Heart right ventricle (tissue), 16 donors: ENCODE measurements at places on chromosomes 4 and X.

- H3K4me3 ChIP-seq = no peak overlapping the region
- no peak for DNase-seq
- no peaks in the 10 kb centered on the region for H3K4me1 ChIP-seq
- no peaks in the 10 kb centered on the region for H3K36me3 ChIP-seq
Measured at GRCh38 chr4:182320092-182320491, 76.9 kb downstream of the TENM3 start.

DNA sequence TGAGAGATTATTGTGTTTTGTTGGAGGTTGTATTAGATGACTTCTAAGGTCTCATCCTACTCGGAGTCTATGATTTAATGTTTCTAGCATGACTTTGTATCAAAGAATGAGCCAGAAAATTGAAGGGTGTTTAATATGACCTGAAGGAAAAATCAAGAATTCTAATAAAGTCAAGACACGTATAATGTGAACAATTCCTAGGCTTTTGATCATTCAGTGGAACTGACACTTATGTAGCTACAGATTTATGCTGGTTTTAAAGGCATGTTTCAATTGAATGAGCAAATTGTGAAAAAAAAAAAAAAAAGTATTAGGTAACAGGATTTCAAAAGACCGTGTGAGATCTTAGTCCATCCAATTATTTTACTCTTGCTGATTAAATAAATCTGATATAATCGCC is 64.9 kb downstream of the GRID2 start:
- no peaks in the 10 kb centered on the region for H3K4me1 ChIP-seq
- no peak overlapping the region for H3K27ac ChIP-seq
- no peaks in the 10 kb centered on the region for H3K36me3 ChIP-seq
- H3K27me3 ChIP-seq = no peaks in the 10 kb centered on the region
- no peak for DNase-seq
- H3K4me3 ChIP-seq = no peak overlapping the region

DNA sequence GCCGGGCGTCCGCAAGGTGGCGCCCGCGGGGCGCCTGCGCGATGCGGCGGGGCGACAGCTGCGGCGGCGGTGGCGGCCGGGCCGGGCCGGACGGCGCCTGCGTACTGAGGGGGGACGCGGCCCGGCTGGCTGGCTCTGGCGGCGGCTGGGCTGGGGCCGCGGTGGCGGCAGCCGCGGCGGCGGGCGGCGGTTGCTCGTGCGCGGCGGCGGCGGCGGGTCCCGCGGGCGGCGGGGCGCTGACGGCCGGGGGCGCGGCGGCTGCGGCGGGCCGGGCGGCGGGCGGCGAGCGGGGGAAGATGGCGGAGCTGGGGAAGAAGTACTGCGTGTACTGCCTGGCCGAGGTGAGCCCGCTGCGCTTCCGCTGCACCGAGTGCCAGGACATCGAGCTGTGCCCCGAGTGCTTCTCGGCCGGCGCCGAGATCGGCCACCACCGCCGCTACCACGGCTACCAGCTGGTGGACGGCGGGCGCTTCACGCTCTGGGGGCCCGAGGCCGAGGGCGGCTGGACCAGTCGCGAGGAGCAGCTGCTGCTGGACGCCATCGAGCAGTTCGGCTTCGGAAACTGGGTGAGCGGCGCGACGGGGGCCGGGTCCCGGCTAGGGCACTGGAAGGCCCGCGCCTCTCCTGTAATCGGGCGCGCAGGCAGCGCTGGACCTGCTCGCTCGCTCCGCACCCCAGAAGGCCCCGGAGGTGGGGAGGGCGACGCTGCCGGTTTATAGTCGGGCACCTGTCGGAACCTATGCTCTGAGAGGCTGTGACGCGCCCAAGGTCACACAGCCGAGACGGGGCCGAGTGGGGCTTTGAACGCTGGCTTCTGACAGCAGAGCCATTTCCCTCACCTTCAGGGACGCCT is at the start of gene TADA2B:
TSS of gene TADA2B (plus strand) at position 89 of the 853 bp plus-strand sequence. CDS start at position 297, 208 bp downstream.
- peak within 1 kb of the TSS; percentile 100 for H3K4me3 ChIP-seq
- no peaks in the 10 kb centered on the region for H3K36me3 ChIP-seq
- H3K27me3 ChIP-seq = no peaks in the 10 kb centered on the region
- peaks cover 51% of the 10 kb centered on the region for H3K4me1 ChIP-seq
- DNase-seq = peak; percentile 62

DNA sequence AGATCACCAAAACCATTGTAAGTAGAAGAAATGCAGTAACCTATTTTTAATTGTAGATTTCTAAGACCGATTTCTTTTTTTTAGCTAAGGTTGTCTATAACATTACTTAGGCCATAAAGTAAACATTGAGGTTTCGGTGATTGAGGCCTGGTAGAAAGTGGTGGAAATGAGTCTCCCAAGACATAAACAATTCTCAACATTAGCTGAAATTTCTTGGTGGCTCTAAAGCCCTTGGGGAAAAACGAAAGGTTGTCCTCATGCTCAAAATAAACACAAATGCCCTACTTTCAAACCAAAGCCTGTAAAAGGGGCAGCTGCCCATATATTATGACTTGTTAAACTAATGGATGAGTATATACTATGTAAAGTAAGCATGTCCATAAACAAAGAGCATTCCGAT is 98.8 kb downstream of the SCFD2 start:
- H3K27ac ChIP-seq = no peak overlapping the region
- H3K36me3 ChIP-seq = no peaks in the 10 kb centered on the region

DNA sequence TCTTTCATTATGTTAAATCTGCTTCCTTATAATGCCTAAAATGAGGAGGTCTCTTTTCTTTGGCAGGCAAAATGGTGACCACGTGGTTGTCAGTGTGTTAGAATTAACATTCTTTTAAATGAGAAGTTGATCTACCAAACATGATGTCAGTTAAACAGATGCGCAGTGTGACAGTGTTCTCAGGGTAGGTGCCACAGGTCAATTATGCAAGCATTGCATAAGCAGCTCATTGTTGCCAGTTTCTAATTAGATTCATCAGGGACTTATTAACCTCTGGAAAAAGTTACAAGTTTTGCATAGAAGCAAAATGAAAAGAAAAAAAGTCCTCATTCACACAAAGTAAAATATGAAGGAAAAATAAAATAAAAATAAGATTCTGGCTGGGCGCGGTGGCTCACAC is 324.1 kb upstream of the GALNT7 start:
- no peak overlapping the region for H3K4me3 ChIP-seq
- H3K27me3 ChIP-seq = no peaks in the 10 kb centered on the region
- no peak for DNase-seq
- no peaks in the 10 kb centered on the region for H3K4me1 ChIP-seq

- no peak for DNase-seq
- peaks cover 3% of the 10 kb centered on the region for H3K27me3 ChIP-seq
Measured at GRCh38 chrX:18598413-18598812, 73.5 kb downstream of the RS1 start.

DNA sequence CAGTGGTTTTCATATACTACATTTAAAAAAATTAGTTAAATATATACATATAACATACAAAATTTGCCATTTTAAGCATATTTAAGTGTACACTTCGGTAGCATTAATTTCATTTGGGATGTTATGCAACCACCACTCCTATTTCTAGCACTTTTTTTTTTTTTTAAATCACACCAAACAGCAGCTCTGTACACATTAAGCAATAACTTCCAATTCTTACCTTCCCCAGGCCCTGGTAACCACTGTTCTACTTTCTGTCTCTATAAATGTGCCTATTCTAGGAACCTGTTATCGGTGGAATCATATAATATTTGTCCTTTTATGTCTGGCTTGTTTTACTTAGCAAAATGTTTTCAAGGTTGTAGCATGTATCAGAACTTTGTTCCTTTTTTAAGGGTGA is 39.1 kb downstream of the TMEM164 start:
- H3K36me3 ChIP-seq = no peaks in the 10 kb centered on the region
- no peak overlapping the region for H3K4me3 ChIP-seq
- H3K27ac ChIP-seq = peak overlapping the region; percentile 29
- peaks cover 7% of the 10 kb centered on the region for H3K27me3 ChIP-seq
- DNase-seq = no peak
- H3K4me1 ChIP-seq = peaks cover 27% of the 10 kb centered on the region
